Smooth muscle cell of bladder (primary cell): ENCODE measurements at places on chromosomes 6 and 20. TPM values are rescaled to one million over a fixed set of nuclear protein-coding genes. Genes with fewer than 3 reads are reported as not detected.

CHMP4B gene
- 28.4 and 51.2 TPM in 2 replicates for total RNA-seq

EFCAB8 gene
- 0.28 TPM in 2 replicates for total RNA-seq

TXLNB gene
- total RNA-seq, result 0.46 and 1.00 TPM in 2 replicates

NKAPL gene
- 1.8 and 2.0 TPM in 2 replicates for total RNA-seq

ADGRF5 gene
- 0.14 and 1.6 TPM in 2 replicates for total RNA-seq

CAPN11 gene
- under 0.01 and 0.09 TPM in 2 replicates for total RNA-seq

TCP11 gene
- total RNA-seq, result 0.14 TPM in 1 of 2 replicates, not detected in the other

MTFR2 gene
- total RNA-seq, result 0.57 and 0.83 TPM in 2 replicates

IER3 gene
- total RNA-seq, result 48.9 and 61.3 TPM in 2 replicates

NOTCH4 gene
- total RNA-seq, result 0.85 and 1.2 TPM in 2 replicates

DEFB114 gene
- total RNA-seq, result not detected in 2 replicates

PMEPA1 gene
- total RNA-seq, result 1.3 and 6.3 TPM in 2 replicates

DPPA5 gene
- total RNA-seq, result not detected in 2 replicates

ZNF341 gene
- total RNA-seq, result 0.85 and 1.1 TPM in 2 replicates

FRK gene
- total RNA-seq, result 1.9 and 3.1 TPM in 2 replicates

ECT2L gene
- total RNA-seq, result under 0.01 TPM in 1 of 2 replicates, not detected in the other

XKR7 gene
- total RNA-seq, result not detected in 2 replicates
